ENCODE measurements at places on chromosomes 1 and 21.
A peak's percentile ranks its signal among the peaks of the same experiment; 100 is the strongest.

- H3K27me3 ChIP-seq = no peaks in the 10 kb centered on the region
- H3K4me3 ChIP-seq = no peak overlapping the region
- H3K36me3 ChIP-seq = no peaks in the 10 kb centered on the region
- no peak for DNase-seq
- H3K27ac ChIP-seq = no peak overlapping the region
These were observed 35.0 kb upstream of the SLC30A1 start for GRCh38 chr1:211613951-211614350.

GRCh38 chr1:52877554-52877953 is 35.0 kb downstream of the ZYG11A start:
- H3K4me1 ChIP-seq = no peaks in the 10 kb centered on the region
- H3K4me3 ChIP-seq = no peak overlapping the region
- H3K36me3 ChIP-seq = no peaks in the 10 kb centered on the region

DNA sequence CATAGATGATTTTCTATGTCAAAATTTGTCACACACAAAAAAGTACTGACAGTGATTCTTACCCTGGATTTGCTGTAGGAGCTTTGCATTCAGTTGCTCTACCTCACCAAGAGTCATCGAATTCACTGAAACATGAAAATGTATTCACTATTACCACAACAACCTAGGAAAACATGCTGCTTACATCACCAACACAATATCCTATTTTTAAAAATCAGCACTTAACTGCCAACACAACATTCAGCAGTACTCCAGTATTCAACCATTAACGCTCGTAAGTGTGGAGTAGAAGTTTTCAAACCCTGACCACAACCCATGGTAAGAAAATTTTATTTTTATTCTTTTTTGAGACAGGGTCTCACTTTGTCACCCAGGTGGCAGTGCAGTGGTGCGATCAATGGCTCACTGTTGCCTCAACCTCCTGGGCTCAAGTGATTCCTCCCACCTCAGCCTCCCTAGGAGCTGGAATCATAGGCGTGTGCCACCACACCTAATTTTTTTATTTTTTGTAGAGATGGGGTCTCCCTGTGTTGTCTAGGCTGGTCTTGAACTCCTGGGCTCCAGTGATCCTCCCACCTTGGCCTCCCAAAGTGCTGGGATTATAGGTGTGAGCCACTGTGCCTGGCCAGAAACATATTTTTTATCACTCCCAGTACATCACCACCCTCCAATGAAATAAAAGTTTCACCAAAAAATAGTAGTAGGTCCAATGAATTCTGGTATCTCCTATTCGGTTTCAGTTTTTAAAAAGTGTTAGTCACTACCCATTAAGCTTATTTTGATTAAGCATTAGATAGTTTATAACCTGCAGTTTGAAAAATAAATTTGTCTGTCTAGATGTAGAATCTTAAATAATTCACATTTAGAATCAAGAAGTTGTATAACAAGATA is 23.8 kb downstream of the C21orf91 start:
- H3K27ac ChIP-seq = no peak overlapping the region
- DNase-seq = peak; percentile 31
- H3K4me3 ChIP-seq = no peak overlapping the region
- no peaks in the 10 kb centered on the region for H3K27me3 ChIP-seq
- peaks cover 12% of the 10 kb centered on the region for H3K36me3 ChIP-seq
- H3K4me1 ChIP-seq = peaks cover 18% of the 10 kb centered on the region

DNA sequence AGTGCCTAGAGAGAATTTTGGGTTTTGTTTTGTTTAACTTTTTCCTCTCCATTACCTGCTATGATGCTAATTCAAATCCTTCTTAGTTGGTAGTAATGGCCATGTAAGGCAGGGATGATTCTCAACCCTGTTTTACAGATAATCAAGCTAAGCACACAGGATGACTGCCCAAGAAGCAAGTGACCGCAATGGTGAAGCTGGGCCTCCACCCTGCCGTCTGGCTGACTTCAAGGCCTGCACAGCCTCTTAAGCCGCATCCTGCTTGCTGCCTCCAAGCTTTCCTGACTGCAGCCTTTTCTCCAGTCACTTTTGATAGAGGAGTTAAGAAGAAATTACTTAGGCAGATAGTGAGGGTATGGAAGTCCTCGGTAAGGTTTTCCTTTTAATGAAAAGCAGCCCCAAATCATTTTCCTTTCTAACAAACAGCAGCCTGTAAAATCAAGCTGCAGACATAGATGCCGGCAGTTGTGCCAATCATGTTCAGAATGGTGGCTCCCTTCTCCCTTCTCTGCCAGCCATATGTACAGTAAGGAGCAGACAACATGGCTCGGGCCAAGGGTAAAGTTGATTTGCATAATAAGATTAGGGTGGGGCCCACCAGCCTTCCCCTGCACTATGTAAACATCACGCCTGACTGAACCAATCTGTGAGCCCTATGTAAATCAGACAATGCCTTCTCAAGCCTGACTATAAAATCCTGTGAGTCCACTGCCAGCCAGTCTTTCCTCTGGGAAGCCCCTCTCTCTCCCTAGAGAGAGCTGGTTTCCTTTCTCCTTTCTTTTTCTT is 8.8 kb upstream of the CTBS start:
- H3K4me3 ChIP-seq = no peak overlapping the region
- peaks cover 20% of the 10 kb centered on the region for H3K4me1 ChIP-seq
- peak; percentile 58 for DNase-seq
- no peaks in the 10 kb centered on the region for H3K27me3 ChIP-seq
- H3K36me3 ChIP-seq = no peaks in the 10 kb centered on the region

GRCh38 chr21:25375675-25376074 is 231.6 kb downstream of the MRPL39 start:
- no peaks in the 10 kb centered on the region for H3K4me1 ChIP-seq
- H3K4me3 ChIP-seq = no peak overlapping the region
- H3K27ac ChIP-seq = no peak overlapping the region
- H3K36me3 ChIP-seq = no peaks in the 10 kb centered on the region
- no peaks in the 10 kb centered on the region for H3K27me3 ChIP-seq

GRCh38 chr1:199574950-199575349 is 452.6 kb upstream of the NR5A2 start:
- DNase-seq = no peak
- no peaks in the 10 kb centered on the region for H3K36me3 ChIP-seq
- no peaks in the 10 kb centered on the region for H3K27me3 ChIP-seq
- H3K27ac ChIP-seq = no peak overlapping the region

GRCh38 chr1:74266001-74266400 is 30.8 kb downstream of the TNNI3K start:
- no peak overlapping the region for H3K27ac ChIP-seq
- no peaks in the 10 kb centered on the region for H3K4me1 ChIP-seq
- no peaks in the 10 kb centered on the region for H3K36me3 ChIP-seq
- no peak overlapping the region for H3K4me3 ChIP-seq
- DNase-seq = no peak

DNA sequence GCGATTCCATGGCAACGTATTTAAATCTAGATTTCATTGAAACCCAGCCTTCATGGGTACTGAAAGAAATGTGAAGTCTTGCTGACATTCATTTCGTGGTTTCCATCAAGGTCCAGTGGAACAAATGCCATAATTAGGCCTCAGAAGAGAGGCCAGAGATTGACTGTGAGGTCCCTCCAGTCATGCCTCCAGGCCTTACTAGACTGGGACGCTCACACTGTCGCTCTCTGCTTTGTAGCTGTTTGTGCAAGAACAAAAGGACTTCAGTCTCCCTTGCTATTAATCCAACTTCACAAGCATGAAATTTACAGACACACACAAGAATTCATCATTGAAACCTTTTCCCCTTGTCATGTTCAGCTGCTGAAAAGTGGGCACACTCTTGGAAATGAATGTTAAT is 180.4 kb upstream of the FOXD3 start:
- H3K36me3 ChIP-seq = no peaks in the 10 kb centered on the region
- no peak overlapping the region for H3K4me3 ChIP-seq
- H3K27me3 ChIP-seq = no peaks in the 10 kb centered on the region

- peak; percentile 50 for DNase-seq
- H3K36me3 ChIP-seq = no peaks in the 10 kb centered on the region
- peak overlapping the region; percentile 50 for H3K4me3 ChIP-seq
- no peaks in the 10 kb centered on the region for H3K27me3 ChIP-seq
- H3K4me1 ChIP-seq = peaks cover 76% of the 10 kb centered on the region
- H3K27ac ChIP-seq = no peak overlapping the region
These were observed 1.7 kb downstream of the LHX9 start for GRCh38 chr1:197918807-197919345.

- no peak overlapping the region for H3K27ac ChIP-seq
- H3K27me3 ChIP-seq = no peaks in the 10 kb centered on the region
- no peak for DNase-seq
These were observed 25.4 kb downstream of the HSD3B1 start for GRCh38 chr1:119532324-119532910.

- H3K4me3 ChIP-seq = no peak overlapping the region
- no peak overlapping the region for H3K27ac ChIP-seq
- peaks cover 15% of the 10 kb centered on the region for H3K27me3 ChIP-seq
- no peaks in the 10 kb centered on the region for H3K36me3 ChIP-seq
These were observed 33.3 kb downstream of the COL6A1 start for GRCh38 chr21:46014828-46015227.

GRCh38 chr1:68339505-68339904 is 107.2 kb upstream of the WLS start:
- H3K27me3 ChIP-seq = peaks cover 3% of the 10 kb centered on the region
- H3K4me1 ChIP-seq = no peaks in the 10 kb centered on the region
- no peak overlapping the region for H3K4me3 ChIP-seq

DNA sequence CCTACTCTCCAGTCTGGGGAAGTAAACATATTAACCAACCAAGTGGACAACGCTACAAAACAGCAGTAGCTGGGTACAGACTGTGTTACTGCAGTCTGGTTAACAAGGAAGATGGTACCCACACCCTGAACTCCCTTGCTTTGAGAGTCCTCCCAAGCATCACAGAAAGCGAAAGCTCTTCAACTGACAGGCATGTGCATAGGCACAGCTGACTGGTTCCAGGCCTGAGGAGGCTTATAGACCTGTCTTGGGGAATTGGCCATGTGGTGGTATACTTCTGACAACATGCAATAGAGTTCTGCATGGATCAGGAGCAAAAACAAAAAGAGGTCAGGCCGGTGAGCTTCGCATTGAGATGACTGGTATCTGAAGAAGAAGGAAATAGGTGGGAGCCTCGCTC is 17.4 kb downstream of the LMX1A start:
- H3K27me3 ChIP-seq = no peaks in the 10 kb centered on the region
- no peaks in the 10 kb centered on the region for H3K36me3 ChIP-seq
- no peaks in the 10 kb centered on the region for H3K4me1 ChIP-seq
- DNase-seq = no peak
- no peak overlapping the region for H3K27ac ChIP-seq
- H3K4me3 ChIP-seq = no peak overlapping the region

DNA sequence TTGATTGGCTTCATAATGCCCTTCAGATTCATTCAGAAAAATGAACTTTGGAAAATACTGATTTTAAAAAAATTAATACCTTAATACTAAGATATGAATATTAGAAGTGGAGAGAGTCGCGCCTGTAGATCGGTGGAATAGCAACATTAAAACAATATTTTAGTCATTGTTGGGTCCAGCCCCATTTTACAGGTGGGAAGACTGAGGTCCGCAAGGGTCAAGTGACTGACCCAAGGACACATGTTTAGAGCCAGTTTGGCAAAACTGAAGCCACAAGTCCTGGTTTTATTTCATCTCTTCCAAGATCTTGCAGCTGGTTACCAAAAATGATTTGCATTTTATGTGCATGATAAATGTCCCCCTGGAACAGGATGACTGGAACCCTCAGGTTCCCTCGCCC is 113.6 kb upstream of the TMEM51 start:
- H3K4me1 ChIP-seq = no peaks in the 10 kb centered on the region
- no peaks in the 10 kb centered on the region for H3K36me3 ChIP-seq
- DNase-seq = no peak
- H3K27ac ChIP-seq = no peak overlapping the region

DNA sequence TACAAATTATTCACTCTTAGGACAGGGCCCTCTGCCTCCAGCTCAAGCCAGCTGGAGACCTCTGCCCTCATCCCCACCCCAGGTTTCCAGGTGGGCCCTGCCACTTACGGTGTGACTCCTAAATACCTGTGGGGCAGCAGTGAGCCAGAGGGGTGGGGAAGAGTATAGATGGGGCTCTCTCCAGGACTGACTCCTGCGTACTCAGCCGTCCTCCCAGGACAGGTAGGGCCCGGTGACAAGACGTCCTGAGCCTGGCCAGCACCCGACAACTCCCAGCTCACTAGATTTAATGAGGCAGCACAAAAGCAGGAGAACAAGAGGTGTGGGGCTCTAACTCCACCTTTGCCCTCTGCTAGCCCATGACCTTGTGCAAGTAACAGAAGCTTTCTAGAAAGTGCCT is 16.8 kb downstream of the GNG12 start:
- DNase-seq = no peak
- no peaks in the 10 kb centered on the region for H3K4me1 ChIP-seq
- no peak overlapping the region for H3K27ac ChIP-seq
- no peaks in the 10 kb centered on the region for H3K27me3 ChIP-seq

- no peaks in the 10 kb centered on the region for H3K4me1 ChIP-seq
- no peak overlapping the region for H3K4me3 ChIP-seq
- peaks cover 6% of the 10 kb centered on the region for H3K27me3 ChIP-seq
- DNase-seq = no peak
These were observed 164.9 kb downstream of the DYRK1A start for GRCh38 chr21:37531431-37531932.

DNA sequence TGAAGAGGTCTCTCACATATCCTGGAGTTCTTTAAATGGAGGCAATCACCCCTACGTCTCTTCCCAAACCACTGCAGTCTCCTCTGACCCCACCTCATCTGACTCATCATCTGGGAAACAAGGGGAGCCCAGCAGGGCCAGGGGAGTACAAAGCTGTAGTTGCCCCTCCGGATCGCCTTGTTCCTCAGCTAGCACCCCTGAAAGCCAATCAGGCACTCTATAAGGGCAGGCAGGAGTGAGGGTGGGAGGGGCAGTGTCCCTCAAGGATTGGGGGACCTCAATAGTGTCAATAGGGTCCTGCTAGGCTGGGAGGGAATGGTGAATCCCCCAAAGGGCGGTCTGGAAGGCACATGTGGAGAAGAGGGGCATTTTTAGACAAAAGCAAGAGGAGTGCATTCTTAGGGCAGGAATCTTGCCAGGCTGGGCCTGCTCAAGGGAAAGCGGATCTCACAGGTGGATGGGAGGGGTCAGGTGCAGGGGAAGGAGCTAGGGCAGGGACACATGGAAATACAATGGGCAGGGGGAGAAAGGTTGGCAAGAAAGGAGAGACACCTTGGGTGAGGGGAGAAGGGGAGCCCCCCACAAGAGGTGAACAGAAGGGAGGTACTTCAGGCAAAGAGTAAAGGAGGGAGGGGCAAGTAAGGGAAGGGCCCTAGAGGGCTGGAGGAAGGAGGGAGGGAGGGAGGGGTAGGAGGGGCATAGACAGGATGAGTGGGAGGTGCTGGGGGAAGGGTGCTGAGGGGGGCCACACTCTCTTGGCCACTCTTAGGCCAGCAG is 5.8 kb downstream of the SHISA4 start:
- H3K27ac ChIP-seq = no peak overlapping the region
- peaks cover 2% of the 10 kb centered on the region for H3K4me1 ChIP-seq
- DNase-seq = no peak
- H3K4me3 ChIP-seq = no peak overlapping the region
- H3K36me3 ChIP-seq = no peaks in the 10 kb centered on the region

GRCh38 chr1:10932088-10932487 is 80.4 kb upstream of the TARDBP start:
- no peaks in the 10 kb centered on the region for H3K27me3 ChIP-seq
- no peaks in the 10 kb centered on the region for H3K36me3 ChIP-seq
- H3K4me1 ChIP-seq = no peaks in the 10 kb centered on the region
- DNase-seq = no peak
